ENCODE measurements at places on chromosomes 3 and 15.
A peak's percentile ranks its signal among the peaks of the same experiment; 100 is the strongest.

- DNase-seq: no peak
Measured at GRCh38 chr3:136734382-136735070, 17.7 kb downstream of the STAG1 start.

DNA sequence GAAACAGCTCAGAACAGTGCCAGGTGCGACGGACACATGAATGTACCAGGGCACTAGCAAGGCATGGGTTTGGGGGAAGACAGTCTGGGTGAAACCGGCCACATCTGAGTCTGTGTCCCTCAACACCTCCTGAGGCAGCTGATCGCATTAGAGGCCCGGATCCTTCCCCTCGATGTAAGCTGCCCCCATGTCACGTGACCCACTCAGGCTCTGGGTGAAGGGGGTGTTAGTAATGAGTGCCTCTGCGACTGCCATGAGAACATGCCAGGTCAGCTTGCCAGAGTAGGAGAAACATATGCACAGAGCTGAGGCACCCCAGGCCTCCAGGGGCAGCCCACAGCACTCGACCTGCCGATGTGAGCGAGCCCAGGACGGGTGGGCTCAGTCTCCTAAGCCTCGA, 29.7 kb downstream of the PRR23E start:
- no peak for DNase-seq

DNA sequence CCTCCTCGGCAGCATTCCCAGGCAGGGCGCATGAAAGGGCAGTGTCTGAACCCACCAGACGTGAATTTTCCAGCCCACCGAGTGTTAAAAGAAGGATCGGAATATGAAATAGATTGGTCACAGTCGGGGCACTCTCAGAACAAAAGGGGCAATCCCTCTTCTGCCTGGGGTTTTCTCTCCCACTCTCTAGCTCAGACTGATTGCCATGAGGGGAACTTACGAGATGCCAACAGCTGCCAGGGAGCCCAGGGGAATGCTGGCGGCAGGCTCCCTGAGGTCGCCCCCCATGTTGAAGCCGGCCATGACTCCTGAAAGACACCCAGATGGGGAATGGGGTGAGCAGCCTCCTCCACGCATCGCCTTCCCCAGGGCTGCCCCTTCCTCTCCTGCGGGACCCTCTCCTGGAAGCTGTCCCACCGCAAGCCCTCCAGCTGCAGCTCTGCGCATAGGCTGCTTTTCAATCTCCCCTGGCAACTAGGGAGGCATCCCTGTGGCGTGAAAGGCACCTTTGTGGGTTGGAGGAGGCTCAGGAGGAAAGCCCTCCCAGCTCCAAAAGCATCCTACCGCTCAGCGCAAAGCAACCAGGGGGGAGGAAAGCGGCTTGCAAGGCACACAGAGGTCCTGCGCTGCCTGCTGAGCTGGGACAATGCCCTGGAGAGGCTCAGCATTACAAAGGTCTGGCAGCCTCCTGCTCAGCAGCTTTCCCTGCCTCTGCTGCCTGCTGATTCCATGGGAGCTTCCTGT, 64.8 kb upstream of the HEG1 start:
- DNase-seq: no peak

GRCh38 chr3:78204977-78205376, 1165.1 kb downstream of the ROBO2 start:
- peak; percentile 92 for DNase-seq

DNA sequence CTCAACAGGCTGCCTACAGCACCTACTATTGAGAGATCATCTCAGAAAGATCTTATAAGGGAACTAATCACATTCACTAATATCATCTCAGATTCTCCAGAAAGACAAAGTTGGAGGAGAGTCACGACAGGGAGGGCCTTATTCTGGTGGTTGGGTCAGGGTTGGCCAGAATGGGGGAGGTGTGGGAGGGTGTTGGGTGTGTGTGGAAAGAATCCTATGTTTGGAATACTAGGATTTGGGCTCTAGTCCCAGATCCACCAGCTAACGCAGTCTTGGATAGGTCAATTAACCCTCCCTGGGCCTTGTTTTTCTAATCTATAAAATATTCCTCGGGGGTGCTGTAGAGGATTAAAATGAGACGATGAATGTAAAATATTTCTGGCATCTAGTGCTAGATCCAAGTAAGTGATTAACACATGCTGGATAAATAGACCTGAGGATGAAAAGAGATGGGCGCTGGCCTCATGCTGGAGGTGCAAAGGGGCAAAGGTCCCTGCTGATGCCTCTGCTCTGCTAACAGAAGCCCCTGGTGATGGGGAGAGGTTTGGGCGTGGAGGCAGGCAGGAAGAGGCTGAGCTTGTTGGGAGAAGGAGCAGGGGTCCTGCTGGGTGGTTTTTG, 67.6 kb upstream of the ETV5 start:
- no peak for DNase-seq

DNA sequence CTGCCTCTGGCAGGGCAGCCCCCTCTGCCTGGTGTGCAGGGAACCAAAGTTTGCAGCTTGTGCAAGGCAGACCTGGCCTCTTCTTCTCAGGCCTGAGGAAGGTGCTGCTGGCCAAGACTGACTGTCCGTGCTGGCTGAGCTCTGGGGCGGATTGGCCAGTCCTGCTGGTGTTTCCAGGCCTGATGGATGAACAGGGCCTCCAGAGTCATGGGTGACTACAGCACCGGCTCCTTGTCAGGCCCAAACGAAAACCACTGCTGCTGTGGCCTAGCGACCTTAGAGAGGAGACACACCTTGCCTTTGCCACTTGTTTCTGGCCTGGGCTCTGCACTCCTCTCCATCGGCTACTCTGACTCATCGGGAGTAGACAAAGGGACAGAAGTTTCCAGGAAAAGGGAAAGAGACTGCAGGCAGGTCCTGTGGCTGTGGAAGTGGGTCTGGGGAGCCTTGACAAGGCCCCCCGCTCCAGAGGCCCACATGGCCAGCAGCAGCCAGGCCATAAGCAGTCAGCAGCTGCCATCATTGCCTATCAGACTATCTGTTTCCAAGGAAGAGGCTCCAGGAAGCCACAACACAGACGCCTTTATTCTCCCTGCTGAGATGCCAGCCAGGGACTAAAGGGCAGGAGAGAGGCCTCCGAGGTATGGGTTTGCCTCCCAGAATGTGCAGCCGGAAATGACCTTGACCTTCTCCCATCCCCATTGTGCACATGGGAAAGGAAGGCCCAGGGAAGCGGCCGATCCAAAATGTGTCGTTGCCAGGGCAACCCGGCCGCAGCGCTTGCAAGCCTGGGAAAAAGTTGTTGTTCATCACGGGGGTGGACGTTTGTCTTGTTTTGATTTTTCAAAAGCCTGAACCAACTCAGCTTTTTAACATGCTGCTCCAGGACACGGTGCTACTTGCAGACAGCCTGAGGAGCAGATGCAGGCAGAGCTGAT, 160.5 kb downstream of the CHSY1 start:
- peak; percentile 42 for DNase-seq

DNA sequence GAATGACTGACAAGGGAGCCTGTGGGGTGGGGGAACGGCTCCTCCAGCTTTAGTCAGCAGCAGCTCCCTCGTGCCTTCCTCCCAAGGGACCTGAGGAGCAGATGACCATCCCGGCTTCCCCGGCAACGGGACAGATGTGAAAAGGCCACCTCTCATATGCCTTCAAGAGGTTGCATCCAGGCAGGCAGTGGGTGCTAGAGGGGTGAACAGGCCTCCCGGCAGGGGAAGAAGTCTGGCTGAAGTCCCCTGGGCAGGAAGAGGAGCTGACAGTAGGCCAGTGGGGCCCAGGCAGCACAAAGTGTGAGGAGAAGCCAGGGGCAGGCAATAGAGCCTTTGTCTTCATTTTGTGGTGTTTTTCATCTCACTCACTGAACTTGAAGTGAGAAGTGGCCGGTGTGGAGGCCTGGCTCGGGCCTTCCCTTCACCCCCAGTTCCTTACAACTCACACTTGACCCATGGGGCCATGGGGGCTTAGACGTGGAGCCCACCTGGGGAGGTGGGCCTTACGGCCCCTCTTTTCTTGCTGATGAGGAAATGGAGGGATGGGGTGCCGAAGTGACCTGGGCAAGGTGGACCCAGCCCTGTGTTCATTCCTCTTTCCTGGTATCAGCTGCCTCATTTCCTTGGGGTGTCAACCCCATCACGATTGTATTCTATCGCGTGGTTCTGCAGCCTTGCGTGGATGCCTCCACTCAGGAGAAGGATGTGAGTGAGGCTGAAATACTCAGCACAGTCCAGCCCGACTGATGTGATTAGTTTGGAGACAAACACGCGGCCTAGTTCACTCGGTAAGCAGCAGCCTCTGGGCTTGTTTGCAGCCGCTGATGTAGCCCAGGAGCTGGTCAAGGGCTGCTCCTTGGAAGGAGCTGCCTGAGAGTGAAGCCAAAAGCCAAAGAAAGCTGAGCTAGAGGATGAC, 115.5 kb upstream of the ALDH1A3 start:
- DNase-seq: no peak

DNA sequence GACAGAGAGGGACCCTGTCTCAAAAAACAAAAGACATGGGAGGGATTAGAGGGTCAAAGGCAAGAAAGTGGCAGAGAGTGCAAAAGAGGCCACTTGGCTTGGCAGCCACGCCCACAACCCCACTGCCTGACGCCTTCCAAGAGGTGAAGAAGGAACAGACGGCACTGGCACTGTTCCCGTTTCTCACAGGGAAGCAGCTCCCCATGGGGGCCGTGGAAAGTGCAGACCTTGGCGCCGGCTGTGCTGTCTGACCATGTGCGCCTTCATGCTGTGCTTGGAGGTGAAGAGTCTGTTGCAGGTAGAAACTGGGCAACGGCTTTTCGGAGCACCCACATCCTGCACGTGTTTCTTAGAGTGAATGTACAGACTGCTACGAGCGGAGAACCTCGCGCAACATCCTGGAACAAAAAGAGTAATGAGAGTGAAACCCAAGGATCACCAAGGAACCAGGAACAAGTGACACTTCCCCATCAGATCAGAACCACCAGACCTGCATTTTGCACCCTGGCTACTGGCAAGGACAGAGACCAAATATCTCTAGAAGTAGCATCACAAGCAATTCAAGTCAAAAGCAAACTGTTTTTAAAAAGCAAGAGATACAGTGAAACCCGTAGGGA, 9.7 kb downstream of the ZXDC start:
- DNase-seq: no peak

DNA sequence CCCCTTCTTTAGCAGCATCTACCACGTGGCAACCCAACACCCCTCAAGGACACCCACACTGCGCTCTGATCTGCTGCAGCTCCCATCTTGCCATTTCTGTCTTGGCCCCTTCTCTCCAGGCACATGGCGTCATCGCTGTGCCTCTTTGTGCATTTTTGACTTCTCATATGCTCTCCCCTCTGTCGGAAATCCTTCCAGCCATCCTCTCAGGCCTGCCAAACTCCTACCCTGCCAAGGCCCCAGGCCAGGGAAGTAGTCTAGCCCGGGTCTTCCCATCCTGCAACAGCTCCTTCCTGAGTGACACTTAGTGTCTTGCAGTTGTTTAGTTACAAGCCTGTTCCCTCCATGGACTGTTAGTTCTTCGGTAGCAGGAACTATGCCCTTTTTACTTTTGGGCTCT, 34.0 kb upstream of the CTXND1 start:
- DNase-seq: no peak

GRCh38 chr3:13414040-13414729, 5.9 kb downstream of the NUP210 start:
- DNase-seq: no peak

DNA sequence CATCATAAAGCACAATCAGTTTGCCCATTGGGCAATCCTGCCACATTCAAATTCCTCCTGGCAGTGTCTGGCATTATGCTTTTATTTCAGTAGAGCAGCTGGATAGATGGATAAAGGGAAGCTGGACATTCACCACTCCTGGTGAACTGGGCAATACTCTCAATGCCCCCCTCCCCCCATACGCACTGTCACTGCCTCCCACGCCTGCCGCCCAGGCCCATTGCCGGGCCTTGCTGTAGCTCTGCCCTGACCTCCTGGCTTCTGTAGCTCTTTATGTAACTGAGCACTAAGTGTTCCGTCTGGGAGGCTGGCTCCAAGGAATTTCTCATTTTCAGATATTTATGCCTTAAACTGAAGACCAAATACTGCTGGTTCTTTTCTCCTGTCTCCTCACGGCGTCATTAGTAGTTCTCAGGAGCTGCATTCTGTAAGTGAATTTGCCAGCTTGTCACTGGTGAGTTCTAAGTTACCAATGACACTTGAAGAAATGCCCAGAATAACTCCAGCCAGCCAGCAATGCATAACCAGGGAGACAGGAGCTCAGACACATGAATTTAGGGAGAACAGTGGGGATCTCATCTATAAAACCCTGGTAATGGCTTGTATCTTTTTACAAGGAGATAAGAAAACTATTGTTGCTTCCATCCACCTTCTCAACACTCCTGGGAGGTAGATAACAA, 25.5 kb upstream of the RASGRF1 start:
- DNase-seq: no peak

GRCh38 chr3:122793568-122794416, at the start of gene HSPBAP1:
HSPBAP1 (minus strand) TSS chr3:122793831; CDS start chr3:122793680, 151 bp downstream.
- peak; percentile 89 for DNase-seq

DNA sequence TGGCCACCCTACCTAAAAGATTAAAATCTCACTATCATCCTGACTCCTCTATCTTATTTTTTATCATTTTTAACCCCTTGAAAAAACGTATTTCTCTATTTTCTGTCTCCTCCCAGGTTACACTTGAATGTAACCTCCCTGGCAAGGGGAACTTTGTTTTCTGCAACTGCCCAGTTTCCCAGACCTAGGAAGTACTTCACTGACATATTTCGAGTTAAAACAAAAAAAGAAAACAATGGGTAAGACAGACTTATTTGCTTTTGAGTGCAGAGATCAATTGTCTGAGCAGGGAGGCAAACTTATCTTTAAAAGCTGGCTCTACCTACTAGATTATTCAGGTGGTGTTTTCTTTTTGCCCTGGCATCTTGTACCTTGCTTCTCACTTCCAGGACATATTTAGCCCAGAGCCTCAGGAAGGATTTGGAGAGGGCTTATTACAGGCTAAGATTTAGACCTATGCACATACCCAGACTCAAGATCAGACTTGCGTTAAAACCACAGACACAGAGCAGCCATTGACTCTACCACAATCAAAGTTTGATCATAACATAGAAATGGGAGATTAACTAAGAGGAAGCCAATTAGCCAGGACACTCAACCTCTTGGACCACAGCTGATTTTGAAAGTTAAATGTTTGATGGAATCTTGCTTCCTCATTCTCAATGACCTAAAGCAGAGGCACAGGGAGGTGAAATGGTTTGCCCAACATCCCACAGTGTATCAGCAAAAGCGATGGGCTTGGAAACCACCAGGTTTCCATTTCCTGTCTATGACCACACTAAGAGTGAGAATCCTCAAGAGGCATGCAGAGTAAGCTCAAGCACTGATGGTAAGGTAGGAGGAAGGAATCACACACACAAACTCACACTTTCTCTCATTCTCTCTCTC, 169.5 kb upstream of the THBS1 start:
- DNase-seq: no peak

DNA sequence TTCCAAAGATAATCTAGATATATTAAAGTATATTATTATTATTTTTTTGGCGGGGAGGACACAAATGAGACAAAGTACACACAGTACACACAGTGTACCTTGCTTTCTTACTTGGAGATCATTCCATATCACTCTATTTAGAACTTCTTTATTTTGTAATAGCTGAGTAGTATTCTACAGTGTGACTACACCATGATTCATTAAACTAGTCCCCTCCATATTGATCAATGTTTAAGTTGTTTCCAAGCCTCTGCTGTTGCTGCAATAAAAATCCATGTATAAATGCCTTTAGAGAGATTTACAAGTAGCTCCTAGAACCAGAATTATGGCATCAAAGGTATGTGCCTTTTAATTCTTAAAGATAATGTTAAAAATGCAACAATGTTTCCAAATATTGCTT, 38.8 kb downstream of the PYGO1 start:
- no peak for DNase-seq

- no peak for DNase-seq
Measured at GRCh38 chr3:117610156-117610555, 900.6 kb downstream of the TUSC7 start.

GRCh38 chr3:39668420-39668819, 141.0 kb upstream of the MYRIP start:
- DNase-seq: peak; percentile 35
